ENCODE measurements at places on chromosomes 5 and 9.

DNA sequence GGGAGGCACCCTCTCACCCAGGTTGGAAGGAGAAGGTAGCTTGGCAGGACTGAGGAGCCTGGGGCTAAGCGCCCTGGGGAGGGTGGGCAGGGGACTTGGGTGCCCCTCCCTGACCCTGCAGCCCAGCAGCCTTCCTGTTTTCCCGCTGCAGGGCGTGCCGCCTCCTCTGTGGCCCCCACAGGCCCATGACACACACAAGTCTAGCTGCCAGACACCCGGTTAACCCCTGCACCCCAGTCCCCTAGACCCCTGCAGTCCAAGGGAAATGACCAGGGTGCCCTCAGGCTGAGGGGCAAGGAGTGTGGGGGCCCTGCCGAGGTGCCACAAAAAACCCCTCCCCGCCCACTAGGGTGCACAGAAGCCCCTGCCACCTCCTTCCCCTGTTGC is 33.0 kb downstream of the GOLGA2 start:
- no peak for DNase-seq

- DNase-seq, result no peak
Observed at GRCh38 chr9:98549401-98549800, 159.3 kb downstream of the GABBR2 start.

GRCh38 chr9:136857581-136858412 is 5.7 kb downstream of the MAMDC4 start:
- no peak for DNase-seq

GRCh38 chr9:89752154-89752553 is 147.3 kb downstream of the GADD45G start:
- no peak for DNase-seq

GRCh38 chr5:56306433-56307150 is 73.5 kb upstream of the ANKRD55 start:
- no peak for DNase-seq

DNA sequence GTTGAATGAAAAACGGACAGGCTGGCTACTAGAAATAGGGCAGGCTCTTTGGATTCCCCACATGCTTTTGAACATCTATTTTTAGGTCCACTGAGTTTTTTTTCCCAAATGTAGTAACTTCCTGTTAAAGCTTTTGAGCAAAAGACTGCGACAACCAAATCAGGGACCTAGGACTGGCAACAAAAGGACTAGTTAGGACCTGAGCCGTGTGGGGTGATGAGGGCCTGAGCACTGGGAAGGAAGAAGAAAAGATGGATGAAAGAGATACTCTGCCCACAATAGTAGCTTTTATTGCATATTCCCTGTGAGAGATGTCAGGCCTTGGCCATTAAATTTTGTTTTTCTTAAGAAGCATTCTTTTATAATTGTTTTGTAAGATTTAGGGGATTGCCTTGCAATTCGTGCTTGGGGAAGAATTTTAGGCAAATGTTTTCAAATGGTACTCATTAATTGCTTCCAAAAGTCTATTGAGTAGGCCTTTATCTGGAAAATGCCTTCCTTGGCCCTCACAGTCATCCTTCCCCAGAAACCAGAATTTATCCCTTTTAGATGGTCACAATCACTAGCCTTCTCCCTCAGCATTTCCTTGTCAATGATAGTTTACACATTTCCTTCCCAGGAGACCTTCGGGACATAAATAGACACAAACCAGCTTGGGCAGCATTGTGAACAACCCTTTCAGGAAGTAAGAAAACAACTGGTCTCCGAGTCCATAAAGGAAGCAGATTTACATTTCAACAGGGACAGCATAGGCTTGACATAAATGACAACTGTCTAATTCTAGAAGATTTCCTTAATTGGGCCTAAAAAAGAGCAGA is 166.5 kb downstream of the RMI1 start:
- DNase-seq, result no peak

DNA sequence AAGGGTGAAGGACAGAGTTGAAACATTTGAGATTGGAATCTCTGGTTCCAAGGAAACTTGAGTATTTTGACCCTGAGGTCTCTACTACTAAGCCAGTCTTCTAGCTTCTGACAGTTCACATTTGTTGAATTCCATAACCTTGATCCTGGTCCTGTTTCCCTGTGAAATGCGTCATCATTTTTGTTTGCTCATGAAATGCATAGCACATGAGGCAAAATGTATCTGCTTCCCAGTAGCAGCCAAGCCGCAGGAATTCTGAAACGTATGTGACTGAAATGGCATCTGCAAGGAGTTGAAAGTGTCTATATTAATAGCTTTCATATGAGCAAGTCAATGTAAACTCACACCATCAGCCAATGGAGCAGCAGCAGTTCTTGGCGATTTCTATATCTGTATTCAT is 307.9 kb downstream of the CSNK1G3 start:
- no peak for DNase-seq

DNA sequence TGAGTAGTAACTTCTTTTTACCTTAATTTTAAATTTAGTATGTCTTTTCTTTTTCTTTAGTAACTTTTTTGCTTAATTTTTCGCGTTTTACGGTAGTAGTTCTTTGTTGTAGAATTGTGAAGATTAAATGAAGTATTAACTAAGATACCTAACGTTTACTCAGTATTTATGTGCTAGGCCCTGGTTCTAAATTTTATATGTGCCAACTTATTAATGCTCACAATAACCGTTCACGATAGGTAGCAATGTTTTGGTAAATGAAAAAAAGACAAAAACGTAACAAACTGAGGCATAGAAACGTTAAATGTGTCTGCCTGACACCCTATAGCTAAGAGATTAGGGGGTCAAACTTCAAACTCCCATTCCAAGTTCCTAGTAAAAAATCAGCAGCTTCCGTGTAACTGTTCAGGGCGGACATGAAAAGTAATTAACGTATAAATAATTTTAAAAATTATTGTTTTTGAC is 1.2 kb downstream of the MRPS30 start:
- DNase-seq, result no peak

DNA sequence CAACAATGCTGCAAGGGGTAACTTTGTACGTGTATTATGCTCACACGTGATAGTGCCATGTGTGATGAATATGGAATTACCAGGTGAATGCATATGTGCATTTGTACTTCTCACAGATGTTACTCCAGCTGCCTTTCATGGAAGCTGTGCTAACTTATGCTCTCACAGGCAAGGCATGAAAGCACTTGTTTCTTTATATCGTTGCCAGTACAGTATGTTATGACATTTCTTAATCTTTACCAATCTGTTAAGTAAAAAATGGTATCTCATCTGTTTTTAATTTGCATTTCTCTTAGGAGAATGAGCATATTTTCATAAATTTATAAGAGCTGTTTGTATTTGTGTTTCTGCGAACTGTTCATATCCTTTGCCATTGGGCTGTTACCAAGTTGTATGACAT is 311.8 kb upstream of the DMRT1 start:
- no peak for DNase-seq
